ENCODE measurements at places on chromosomes 13 and 19.

DNA sequence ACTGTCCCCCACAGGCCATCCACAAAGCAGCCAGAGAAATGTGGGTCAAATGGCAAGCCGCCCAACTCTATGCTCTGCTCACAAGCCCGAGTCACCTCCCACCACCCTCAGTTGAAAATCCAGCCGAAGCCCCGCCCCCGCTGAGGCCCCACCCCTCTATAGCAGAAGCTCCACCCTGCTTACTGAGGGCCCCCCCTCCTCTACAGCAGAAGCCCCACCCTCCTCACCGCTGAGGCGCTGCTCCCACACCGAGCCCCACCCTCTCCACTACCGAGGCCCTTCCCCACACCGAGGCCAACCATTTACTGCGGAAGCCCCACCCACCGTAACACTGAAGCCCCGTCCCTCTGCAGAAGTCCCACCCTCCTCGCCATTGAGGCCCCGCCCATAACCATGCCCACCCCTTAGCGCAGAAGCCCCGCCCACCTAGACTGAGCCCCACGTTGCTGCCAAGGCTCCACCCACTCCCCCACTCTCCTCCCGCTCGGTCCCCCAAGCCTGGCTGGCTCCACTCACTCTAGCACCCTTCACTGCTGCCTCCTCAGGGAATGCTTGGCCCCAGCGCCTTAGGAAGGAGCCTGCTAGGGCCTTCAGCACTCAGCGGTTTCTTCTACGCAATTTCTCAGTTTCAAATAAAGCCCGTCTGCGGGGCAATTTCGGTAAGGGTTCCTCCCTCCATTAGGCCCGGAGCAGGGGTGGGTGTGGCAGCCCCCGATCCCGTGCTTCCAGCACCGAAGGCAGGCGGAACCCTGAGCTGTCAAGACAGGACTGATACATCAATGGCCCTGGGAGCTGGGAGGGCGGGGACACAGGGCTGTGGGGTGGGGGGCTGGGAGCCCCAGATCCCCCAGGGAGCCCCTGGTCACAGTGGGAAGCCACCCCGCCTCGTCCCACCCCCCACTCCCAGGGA lies 9.0 kb upstream of the MYDGF start:
- DNase-seq = no peak

DNA sequence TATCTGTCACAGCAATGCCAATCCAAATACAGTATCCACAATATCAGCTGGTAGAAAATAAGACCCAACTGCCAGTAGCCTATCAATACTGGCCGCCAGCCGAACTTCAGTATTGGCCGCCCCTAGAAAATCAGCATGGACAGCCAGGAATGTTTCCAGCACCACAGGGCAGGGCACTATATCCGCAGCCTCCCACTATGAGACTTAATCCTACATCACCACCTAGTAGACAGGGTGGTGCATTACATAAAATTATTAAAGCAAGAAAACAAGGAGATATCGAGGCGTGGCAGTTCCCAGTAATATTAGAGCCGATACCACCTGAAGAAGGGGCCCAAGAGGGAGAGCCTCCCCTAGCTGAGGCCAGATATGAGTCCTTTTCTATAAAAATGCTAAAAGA lies 111.3 kb downstream of the ZNF486 start:
- no peak for DNase-seq

- DNase-seq = peak; percentile 60
Observed at GRCh38 chr19:15107061-15108010, at the start of gene SYDE1. Gene SYDE1, plus strand, starts transcription at chr19:15107401. Its CDS starts 33 bp downstream, at chr19:15107434.

- no peak for DNase-seq
Observed at GRCh38 chr13:98658131-98658530, 81.2 kb upstream of the STK24 start.

Measured in SW 1271 (cell line).